ENCODE measurements at places on chromosomes 7 and 10.

DNA sequence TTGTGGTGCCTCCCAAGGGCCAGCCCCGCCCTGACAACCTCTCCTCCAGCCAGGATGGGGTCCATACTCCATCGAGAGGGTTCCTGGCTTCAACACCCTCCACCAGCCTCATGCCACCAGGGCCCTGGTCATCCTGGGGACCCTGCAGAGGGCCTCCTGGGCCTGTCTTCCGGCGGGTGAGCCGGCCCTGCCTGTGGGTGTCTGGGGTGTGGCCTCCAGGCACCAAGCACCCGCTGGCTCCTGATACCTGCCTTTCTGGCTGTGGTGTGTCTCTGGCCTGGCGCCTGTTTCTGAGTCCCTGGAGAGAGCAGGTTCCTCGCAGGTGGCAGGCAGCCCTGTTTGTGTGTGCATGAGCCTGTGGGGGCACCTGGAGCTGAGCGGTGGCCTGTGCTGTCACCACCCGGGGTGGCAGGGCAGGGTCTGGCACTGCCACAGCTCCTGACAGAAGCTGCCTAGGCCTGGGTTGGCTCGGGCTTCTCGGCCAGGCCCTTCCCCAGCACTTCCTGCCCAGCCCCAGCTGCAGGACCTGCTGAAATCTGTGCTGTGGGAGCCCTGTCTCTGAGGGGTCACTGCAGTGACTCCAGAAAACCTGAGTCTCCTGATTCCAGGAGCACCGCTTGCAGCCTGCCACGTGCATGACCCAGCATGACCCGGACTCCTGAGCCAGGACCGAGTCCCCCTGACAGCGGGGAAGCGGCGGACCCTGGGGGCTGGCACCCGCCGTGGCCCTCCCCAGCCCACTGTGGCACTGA is 18.4 kb downstream of the ADAM8 start:
- no peak for DNase-seq

DNA sequence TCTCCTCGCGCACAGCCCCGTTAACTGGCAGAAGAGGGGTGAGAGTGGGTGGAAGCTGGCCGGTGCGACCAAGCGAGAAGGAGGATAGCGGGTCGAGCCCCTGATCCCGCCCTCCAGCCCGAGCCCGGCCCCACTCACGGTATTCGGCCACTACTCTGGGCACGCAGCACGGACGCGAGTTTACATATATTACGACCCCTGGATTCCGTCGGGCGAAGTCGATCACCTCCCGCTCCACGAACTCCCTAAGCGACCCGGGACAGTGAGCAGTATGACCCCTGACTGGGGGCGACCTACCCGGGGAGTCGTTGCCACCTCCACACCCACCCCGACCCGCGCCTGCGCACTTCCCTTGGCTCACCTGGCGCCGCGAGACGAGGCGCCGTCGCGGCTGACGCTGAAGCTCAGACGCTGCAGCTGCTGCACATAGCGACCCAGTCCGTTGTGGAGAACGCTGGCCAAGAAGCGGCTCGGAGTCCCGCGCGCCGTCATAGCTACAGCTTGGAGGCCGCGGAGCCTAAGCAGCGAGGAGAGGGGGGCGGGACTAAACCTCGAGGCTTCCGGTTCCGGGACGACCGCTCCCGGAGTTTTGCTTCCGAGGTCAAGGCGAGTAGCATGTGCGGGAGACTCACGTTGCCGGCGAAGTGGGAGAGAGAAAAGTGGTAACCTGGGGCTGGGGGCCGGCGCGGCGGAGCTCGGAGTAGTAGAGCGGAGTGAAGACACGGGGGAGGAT is at the start of the genes MRPL43 and TWNK:
Gene MRPL43, minus strand, starts transcription at position 546 of the 733 bp plus-strand sequence. Its CDS starts 54 bp downstream, at position 492.
Gene TWNK, plus strand, starts transcription at position 592 of the 733 bp plus-strand sequence. CDS start 668 bp downstream, outside the sequence.
- DNase-seq = peak; percentile 68

- DNase-seq = no peak
Observed at GRCh38 chr7:50651271-50651989, 86.2 kb upstream of the DDC start.

DNA sequence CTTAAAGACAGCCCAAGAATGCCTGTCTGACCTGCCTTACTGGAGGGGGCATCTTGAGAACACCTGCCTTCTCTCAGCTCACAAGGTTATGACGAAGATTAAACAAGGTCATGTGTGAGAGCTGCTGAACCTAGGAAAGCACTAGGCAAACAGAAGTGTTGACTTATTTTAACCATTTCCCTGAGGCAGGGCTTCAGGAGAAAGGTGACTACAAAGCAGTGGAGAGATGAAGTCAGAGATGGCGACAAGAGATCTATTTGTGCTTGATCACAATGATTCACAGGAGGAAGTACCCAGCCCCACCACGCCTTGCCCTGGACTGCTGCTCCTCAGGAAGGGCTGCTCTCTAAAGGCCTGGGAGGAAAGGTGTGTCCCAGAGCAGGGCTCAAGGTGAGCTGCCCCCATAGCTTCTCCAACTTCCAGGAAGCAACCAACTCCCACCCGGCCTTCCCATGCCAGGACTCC is 27.8 kb downstream of the STN1 start:
- no peak for DNase-seq

GRCh38 chr7:71485586-71485985 is 353.6 kb downstream of the GALNT17 start:
- peak; percentile 70 for DNase-seq

- DNase-seq = peak; percentile 96
Observed at GRCh38 chr10:46523962-46524471, 32.4 kb downstream of the GPRIN2 start.

- no peak for DNase-seq
Observed at GRCh38 chr7:51455513-51455912, 138.9 kb upstream of the COBL start.
